NCI-H187 treated with DMSO at 0.1 percent for 48 hours (cell line): ENCODE measurements at places on chromosomes 16 and 17.

DNA sequence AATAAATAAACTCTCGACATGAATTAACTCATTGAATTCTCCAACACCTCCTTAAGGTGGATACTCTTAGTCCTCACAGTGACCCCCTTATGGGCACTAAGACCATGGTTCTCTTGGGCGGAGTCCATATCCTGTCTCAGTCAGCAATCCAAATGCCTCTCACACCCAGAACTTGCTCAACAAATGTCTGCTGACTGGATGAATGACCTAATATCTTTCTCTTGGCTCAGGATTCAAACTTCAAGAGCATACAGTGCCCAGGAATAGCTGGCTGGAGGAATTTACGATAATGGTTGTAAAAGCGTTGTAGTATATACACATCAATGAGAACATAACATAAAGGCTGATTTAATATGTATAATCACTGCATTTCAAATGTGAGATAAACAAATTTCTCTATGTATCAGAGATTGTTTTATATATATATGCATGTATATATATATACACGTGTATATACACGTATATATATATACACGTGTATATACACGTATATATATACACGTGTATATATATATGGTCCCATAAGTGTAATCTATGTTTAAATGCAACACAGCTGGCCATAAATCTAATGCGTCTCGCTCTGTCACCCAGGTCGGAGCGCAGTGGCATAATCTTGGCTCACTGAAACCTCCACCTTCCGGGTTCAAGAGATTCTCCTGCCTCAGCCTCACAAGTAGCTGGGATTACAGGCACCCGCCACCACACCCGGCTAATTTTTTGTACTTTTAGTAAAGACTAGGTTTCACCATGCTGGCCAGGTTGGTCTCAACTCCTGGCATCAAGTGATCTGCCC, 6.5 kb upstream of the UBB start:
- DNase-seq = no peak

- no peak for DNase-seq
Measured at GRCh38 chr17:75439287-75439686, 17.1 kb upstream of the TMEM94 start.

DNA sequence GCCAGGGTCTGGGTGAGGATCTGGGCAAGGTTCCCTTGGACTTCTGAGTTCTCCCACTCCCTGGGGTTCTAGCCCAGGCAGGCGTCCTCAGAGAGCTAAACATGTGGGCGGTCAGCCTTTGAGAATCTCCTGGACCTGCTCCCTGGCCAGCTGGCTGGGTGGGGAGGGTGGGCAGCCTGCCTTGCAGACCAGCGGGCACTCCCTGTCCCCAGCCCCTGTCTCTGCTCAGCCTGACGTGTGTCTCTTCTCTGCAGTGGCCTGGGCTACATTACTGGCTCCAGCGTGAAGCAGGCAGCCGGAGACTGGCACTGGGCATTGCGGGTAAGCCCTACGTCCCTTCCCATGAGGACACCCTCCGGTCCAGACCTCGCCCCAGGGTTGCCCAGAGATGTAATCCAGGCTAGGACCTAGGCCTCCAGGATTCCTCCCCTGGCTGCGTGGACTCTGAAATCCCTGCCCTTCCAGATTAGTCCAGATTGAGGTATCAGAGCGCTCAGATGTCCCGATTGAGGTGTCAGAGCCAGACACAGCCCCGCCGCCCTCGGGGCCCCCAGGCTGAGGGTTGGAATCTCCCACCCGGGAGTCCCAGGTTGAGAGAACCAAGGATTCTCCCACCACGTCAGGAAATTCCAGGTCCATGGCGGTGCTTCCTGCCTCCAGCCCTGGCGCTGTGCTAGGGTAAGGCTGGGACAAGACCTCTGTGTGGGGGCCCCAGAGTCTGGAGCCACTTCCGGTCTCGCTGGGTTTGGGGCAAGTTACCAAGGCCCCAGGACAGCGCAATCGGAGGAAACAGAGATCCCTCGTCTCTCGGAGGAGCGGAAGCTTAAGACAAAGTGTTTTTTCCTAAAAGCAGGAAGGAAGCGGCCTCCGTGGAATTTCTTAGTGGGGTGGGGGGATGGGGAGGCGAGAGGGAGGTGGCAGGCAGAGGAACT, 24.1 kb downstream of the MYBBP1A start:
- DNase-seq = no peak

- DNase-seq = no peak
Measured at GRCh38 chr17:7834542-7834956, 532 bp downstream of the KDM6B start.

DNA sequence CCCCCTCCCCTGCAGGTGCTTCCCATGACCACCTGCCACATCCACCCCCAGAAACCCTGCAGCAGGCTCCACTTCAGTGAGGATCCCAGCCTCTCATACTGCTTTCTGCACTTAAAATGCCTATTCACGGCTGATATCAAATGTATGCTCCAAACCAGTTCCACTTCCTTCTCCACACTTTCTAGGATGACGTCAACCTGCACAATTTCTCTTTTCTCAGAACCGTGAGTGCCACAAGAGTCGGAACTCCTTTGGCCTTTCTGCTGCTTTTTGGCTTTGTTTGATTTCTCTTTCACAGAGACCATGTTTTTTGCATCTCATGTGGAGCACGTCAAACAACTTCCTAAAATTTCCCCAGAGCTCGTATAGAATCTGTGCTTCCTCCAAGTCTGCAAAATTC, 378.8 kb upstream of the TNRC6C start:
- DNase-seq = peak; percentile 56

- DNase-seq = no peak
Measured at GRCh38 chr17:32342603-32343325, 791 bp upstream of the C17orf75 start.

DNA sequence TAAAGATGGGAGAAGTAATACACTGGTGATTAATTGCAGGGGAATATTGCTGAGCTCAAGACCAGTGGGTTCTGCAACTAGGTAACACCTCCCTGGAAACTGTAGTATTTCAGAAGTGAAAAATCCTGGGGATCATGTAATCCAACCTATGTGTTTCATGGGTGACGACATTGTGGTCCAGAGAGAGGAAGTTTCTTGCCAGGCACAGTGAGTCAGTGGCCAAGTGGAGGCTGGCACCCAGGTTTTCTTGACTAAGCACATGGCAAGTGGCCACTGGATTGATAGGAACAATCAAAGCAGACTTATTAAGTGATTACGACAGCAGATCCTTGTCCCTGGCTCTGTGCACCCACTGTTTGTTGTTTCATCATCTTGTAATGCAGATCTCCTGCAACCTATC, 14.6 kb upstream of the CIITA start:
- DNase-seq = no peak

GRCh38 chr16:57863434-57864160, 61.3 kb upstream of the KIFC3 start:
- DNase-seq = no peak

DNA sequence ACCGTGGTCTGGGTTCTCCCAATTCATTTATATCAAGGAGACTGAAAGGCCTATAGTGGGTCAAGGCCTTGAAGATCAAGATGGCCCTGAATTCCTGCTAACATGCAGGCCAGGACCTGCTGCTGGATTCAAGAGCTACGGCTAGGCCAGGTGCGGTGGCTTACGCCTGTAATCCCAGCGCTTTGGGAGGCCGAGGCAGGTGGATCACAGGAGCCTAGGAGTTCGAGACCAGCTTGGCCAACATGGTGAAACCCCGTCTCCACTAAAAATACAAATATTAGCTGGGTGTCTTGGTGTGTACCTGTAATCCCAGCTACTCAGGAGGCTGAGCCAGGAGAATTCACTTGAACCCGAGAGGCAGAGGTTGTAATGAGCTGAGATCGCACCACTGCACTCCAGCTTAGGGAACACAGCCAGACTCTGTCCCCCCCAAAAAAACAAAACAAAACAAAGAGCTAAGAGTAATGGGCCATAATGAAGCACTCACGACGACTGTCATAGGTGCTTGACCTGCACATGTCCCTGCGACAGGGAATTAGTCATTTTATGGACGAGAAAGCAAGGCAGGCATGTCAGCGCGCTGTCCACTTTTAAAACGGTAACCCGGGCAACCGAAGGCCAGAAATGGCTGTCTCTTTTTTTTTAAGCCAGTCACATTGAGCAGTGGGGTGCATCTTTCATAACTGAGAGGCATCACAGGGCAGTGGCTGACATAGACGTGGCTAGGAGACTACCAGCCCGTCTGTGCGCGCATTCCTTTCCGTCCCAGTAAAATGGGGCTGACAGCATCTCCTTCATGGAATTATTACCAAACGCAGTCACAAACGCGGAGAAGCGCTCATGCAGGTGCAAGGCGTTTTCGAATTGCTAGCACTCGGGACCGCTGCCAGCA, 1.0 kb upstream of the FBRS start:
- DNase-seq = no peak

- no peak for DNase-seq
Measured at GRCh38 chr17:31226373-31226772, 70.7 kb downstream of the OMG start.

GRCh38 chr17:64135000-64135399, 5.1 kb upstream of the ERN1 start:
- DNase-seq = no peak

DNA sequence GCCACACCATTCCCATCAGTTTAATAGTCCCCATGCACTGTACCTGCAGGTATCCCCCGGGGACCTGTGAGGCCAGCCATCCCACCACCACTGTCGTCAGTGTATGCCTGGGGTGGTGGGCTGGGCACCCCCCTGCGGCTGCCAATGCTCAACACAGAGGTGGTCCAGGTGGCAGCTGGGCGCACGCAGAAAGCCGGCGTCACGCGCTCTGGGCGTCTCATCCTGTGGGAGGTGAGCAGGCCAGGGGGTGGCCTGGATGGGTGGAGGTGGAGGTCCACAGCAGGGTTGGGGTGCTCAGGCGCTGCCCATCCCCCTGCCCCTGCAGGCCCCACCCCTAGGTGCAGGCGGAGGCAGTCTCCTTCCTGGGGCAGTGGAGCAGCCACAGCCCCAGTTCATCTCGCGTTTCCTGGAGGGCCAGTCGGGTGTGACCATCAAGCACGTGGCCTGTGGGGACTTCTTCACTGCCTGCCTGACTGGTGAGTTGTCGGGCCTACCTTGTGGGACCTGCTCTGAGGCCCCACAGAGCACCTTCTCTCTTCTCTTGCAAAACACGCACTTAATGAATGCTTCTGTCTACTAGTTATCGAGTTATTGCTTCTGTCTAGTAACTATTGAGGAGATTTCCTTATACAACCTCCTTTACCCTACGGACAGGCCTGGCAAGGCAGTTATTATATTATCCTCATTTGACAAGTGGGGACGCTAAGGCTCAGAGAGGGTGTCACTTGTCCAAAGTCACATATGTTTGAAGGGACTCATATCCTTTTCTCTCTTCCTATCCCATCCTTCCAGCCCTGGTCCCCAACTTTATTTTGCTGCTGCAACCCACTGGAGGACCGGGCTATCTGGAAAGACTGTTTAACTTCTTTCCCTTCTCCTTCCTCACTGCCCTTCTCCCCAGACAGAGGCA, 5.8 kb upstream of the TRAF4 start:
- DNase-seq = no peak

DNA sequence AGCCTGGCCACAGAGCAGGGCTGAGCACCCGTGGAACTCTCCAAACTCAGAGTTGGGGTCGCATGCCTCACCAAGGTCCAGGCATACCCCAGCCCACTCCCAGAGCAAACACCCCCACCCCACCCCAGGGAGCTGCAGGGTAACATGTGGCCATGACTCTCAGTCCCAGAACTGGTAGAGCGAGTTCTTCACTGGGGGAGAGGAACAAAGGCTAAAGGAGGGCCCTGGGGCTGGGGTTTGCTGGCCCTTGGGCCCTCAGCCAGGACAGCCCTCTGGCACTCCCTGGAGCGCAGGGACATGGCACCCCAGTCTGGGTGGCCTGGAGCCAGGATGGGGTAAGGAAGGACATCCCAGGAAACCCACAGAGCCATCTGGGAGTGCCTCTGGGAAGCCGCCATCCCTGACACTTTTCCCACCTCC, 4.2 kb downstream of the HID1 start:
- no peak for DNase-seq

GRCh38 chr17:42438600-42439567, 15.8 kb upstream of the CAVIN1 start:
- DNase-seq = no peak

DNA sequence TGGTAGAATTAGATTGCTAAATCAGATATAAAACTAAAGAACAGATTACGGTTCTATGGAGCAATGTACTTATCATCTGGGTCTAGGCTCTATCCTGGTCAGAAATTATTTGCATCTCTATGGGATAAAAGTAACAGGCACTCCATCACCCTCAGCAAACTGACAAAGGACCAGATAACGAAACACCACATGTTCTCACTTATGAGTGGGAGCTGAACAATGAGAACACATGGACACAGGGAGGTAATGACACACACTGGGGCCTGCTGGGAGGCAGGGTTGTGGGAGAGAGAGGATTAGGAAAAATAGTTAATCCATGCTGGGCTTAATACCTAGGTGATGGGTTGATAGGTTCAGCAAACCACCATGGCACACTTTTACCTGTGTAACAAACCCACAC, 61.9 kb downstream of the MPHOSPH6 start:
- no peak for DNase-seq

DNA sequence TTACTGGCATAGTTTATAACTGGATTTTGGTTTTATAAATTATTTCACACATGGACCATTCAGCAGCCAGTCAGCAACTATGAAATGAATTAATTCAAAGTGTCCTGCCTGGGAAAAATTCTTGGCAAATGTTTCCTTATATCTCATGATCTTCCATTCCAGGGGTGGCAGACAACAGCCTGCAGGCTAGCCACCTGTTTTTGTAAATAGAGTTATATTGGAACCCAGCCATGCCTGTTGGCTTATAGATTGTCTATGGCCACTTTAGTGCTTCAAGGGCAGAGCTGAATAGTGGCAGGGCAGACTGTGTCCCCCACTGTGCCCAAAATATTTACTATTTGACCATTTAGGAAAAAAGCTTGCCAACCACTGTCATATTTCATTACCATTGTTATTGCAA, 613.7 kb downstream of the TMEM114 start:
- DNase-seq = no peak

GRCh38 chr16:19844945-19845641, 39.6 kb downstream of the GPRC5B start:
- no peak for DNase-seq

- DNase-seq = no peak
Measured at GRCh38 chr16:19389246-19389645, 28.4 kb upstream of the TMC5 start.

DNA sequence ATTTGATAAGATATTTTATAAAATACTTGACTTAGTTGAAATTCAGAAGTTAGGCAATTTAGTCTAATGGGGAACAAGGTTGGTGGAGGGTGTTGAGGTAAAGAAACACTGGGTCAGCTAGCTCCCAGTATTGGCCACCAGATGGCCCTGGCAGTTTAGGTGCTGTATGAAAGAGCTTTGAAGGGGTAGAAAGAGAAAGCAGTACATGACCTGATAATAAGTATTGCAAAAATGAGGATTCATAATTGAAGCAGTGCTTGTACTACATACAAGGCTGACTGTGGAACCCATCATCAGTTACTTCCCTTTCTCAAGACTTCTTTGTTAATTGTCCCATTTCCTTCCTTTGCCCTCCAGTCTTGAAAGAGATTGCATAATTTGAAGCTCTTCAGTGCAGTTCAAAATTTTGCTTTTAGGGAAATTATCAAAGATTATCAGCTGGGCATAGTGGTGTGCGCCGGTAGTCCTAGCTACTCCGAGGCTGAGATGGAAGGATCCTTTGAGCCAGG, 29.4 kb downstream of the TANC2 start:
- DNase-seq = no peak

GRCh38 chr16:56950455-56950854, 11.3 kb upstream of the CETP start:
- DNase-seq = no peak

GRCh38 chr17:43809121-43809520, 23.8 kb downstream of the MPP3 start:
- no peak for DNase-seq
